ENCODE measurements at places on chromosomes 12 and 14.

DNA sequence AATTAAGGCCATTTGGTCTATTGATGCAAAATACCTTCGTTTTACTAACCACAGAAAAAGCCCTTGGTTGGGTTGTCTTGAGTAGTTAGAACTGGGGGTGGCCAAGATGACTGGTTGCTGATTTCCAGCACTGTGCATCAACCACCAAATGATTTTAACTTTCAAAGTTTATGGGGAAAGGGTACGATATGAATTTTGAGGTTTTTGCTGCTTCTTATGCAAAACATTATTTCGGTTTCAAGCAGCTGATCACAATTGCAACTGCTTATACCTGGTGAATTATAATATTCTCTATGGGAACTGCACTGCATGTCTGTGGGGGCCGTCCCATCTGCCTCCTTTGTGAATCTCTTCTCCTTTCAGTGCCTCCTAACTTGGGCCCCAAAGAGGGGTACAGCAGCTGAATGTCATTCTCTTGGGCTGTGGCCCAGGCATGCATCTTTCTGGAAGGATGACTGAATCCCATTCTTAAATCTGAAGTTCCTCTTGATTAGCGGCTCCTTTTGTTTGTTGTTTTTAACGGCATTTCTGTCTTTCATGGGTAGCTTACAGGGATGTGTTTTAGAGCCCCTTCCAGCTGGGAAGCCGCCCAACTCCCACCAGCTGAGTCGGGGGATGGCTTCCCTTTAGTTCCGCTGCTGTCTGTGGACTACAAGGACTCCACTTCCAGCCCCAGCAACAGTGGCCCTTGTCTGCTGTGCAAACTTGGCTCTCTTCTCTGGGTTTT is 479.8 kb downstream of the ZFP36L1 start:
- no peak for DNase-seq

DNA sequence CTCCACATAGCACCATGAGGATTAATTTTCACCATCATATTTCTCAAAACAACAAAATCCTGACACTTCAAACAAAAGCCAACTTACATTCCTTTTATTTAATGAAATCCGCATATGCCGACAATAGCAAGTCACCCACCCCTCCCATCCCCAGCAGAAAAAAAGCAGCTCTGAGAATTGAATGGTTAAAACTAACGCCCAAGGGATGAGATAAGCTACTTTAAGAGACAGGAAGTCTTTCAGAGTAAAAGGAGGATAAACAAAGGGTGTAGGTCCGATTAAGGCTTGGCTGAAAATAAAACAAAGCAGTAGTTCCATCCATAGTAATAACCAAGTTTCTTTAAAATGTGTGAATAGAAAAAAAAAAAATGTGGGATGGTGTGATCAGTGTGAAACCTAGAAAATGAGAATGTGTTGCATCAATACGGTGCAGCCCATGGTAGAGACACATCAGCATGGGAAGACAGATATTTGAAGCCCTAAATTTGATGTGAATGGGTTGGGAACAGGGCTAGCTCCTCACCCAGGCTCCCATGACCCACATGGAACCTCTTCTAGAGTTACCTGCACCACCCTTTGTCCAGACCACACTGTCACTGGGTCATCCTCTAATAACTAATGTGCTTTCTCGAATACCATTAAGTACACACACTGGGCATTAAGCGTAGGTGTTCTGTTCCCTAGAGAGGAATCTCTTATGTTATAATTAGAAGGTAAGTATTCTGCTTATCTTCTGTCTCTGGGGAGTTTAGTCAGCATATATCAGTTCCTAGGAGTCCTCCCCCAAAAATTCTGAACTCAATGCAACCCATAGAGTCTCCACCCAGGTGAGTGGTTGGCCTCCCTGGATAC is 31.7 kb downstream of the RTRAF start:
- no peak for DNase-seq

DNA sequence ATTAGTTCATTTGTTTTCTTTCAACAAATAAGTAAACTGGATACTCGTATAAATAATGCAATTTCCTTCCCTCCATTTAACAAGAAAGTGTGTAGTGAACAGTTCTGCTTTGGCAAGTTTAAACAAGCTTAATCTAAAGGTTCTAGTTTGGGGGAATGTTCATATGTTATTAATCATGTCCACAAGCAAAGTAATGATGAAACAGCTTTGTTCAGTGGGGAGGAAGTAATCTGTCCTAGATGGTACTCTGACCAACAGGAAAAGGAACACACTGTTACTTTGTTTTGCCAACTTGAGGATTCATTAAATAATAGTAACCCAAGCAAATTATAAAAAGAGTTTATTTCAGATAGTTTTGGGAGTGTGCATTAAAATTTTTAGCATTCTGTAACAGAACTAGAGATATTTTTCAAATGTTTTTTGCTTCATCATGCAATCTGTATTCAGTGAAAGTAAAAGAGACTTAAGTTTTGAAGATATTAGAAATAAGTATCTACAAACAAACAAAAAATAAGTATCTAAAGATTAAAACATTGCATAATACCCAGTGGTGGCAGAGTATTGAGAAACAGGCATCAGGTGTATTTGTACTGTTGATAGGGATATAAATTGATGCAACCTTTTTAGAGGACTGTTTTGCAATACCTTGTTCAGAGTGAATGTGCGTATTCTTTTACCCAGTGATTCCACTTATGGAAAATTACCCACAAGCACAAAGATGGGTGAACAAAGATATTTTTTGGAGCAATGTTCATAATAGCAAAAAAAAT is 61.1 kb downstream of the RAB35 start:
- DNase-seq, result no peak

DNA sequence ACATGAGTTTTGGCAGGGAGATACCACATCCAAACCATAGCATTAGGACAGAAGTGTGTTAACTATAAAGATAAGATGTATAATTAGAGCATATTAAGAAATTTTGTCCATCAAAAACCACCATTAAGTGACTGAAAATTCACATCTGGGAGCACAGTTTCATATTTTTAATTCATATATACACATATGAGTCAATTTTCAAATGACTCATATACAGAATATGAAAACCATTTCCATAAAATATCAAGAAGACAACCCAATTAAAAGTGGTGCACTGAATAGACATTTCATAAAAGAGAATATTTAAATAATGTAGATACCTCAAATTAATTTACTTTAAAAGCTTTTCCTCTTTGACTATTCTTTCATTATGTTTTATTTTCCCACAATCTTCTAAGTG is 25.3 kb downstream of the MUCL1 start:
- DNase-seq, result no peak

- DNase-seq, result no peak
Measured at GRCh38 chr14:71770431-71770830, 161.8 kb upstream of the RGS6 start.
